ENCODE measurements at places on chromosomes 4 and X.
A peak's percentile ranks its signal among the peaks of the same experiment; 100 is the strongest.

GRCh38 chr4:141636082-141636770 lies at the start of gene IL15:
IL15 (plus strand) TSS chr4:141636583; CDS start chr4:141719465, 82,882 bp downstream.
- DNase-seq: peak; percentile 80

GRCh38 chr4:75630174-75630936 lies at the start of gene CDKL2:
CDKL2 (minus strand) TSS chr4:75630528; CDS start chr4:75625988, 4,540 bp downstream.
- DNase-seq: peak; percentile 92

DNA sequence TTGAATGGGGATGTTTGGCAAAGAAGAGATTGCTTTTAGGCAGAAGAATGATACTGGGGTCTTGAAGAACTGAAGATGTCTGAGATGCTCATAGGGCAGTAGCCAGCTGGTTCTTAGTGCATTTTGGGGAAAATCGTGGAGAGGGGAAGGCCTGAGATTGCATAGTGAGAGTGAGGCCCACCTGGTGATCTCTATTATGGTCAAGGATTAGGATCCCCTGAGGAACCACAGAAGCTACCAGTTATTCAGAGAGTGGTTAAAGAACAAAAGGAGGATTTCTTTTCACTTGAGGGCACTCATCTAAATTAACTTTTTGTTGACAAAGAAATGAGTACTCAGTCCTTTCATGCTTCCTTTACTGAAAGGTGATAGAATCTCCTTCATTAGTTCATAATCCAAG lies 271.3 kb upstream of the HAND2 start:
- DNase-seq: no peak

GRCh38 chrX:7149411-7149810 lies 1.5 kb upstream of the PUDP start:
- no peak for DNase-seq

DNA sequence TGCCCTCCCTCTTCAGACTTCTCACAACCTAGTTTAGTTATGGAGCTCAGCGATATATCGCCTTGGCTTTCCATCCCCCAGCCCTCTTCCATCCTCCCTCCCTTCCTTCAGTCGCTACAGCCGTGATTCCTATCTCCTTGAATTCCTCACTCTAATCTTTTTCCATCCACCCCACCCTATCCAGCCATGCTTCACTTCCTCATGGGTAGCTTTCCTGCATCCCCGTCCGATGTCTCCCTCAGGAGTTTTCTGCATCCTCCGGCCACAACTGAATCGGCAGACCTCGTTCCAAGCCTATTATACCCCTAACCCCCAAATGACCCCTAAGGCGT lies 456 bp downstream of the SNX12 start:
- DNase-seq: peak; percentile 15

DNA sequence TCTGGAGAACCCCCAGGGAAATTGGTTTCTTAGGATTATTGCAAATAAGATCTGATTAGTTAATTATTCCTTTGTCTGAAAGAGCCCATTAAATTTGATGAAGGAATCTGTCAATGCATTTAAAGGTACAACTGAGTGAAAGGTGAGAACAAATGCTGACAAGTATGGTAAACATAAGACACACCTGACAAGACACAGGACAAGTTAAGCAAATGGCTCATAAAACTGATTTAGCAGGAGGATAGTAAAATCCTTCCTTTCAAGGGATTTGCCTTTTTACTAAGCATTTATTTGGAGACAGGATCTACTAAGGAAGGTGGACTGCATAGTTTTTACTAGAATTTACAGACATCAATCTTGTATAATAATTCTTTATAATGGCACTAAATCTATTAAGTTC lies 553.9 kb downstream of the SPRY1 start:
- DNase-seq: no peak

GRCh38 chr4:99166544-99166943 lies 22.4 kb upstream of the ADH4 start:
- no peak for DNase-seq

DNA sequence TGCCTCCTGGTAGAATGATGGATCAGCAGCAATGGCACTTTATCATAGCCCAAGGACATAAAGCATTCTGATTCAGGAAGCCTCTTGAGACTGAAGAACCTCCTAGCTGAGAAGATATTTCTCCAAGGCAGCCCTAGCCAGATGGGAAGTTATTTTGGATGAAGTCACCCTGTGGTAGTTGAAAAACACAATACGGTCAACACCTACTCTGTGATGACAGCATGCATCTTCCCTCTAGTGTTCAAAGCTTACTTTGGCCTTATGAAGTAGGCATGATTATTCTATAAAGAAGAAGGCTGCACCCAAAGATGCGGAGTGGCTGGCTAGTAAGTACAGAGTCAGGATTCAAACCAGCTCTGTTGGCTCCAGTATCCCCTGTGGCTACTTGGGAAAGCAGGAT lies 47.9 kb downstream of the TLR10 start:
- DNase-seq: no peak

DNA sequence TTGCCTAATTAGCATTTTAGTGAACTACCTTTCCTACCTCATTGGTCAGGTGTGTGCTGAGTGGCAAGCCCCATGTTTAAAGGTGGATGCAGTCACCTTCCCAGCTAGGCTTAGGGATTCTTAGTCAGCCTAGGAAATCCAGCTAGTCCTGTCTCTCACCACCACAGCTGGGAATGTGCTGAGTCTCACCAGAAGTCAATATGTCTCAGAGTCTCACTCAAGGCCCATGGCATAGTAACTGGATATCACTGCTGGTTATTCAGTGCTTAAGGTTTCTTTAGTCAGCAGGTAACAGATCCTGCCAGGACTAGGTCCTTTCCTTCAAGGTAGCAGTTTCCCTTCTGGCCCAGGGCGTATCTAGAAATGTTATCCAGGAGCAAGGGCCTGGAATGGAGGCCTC lies 136.5 kb downstream of the COX18 start:
- no peak for DNase-seq

- no peak for DNase-seq
These were observed 107.3 kb downstream of the DTHD1 start for GRCh38 chr4:36388710-36389109.

GRCh38 chr4:73127839-73128453 lies 58.4 kb upstream of the COX18 start:
- DNase-seq: no peak

GRCh38 chr4:36854554-36854953 lies 390.0 kb upstream of the NWD2 start:
- DNase-seq: no peak

- no peak for DNase-seq
These were observed 13.1 kb upstream of the IDS start for GRCh38 chrX:149518236-149518635.

GRCh38 chr4:1927675-1928074 lies 56.5 kb downstream of the NSD2 start:
- no peak for DNase-seq

GRCh38 chr4:52312722-52313121 lies 261.6 kb downstream of the SPATA18 start:
- DNase-seq: no peak

DNA sequence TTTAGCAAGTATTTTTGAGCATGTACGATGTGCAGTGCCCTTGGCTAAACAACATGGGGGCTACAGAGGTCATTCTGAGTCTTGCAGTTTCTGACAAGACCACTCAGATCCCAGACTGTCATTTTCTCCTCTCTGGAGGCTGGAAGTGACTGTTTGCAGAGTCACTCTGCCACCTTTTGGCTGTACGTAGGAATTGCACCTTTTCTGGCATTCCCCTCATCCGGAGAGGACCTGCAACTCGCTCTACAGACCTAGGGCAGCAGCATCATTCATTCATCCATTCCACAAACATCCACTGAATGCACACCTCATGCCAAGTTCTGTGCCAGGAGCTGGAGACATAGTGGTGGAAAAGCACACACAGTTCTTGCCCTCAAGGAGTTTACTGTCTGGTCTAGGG lies 160.4 kb upstream of the GPR101 start:
- peak; percentile 16 for DNase-seq

DNA sequence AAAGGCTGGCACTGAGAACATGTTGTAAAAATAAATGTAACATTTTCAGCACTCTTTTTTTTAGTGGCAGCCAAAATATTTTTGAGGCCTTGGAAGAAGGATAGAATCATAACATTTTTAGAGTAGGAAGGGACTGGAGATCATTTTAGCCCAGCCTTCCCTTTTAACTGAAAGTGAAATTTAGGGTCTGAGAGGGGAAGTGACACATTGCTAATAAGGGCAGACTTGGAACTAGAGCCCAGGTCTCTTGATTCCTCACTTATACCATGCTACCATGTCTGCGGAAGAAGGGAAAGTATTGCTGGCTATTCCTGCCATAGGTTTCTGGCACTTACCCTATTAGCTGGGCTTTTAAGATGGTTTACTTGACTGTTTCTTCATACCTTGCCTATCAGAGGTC lies 4.8 kb downstream of the WDR44 start:
- no peak for DNase-seq

GRCh38 chr4:2962614-2963174 lies 512 bp downstream of the NOP14 start:
- no peak for DNase-seq

- no peak for DNase-seq
These were observed 259.1 kb downstream of the SH2D1A start for GRCh38 chrX:124605511-124605910.

GRCh38 chr4:139568206-139568955 lies 12.4 kb upstream of the SETD7 start:
- DNase-seq: no peak

GRCh38 chrX:47840111-47840510 lies 3.4 kb downstream of the ZNF81 start:
- DNase-seq: no peak

Data from activated CD4-positive, alpha-beta memory T cell treated with anti-CD3 and anti-CD28 coated beads, Interleukin-2, amount 10 ng/mL, durations not matched to agents 7 days and 5 days (primary cell).